ENCODE measurements at places on chromosomes 7 and 10. TPM values are rescaled to one million over a fixed set of nuclear protein-coding genes. Genes with fewer than 3 reads are reported as not detected.

DNA sequence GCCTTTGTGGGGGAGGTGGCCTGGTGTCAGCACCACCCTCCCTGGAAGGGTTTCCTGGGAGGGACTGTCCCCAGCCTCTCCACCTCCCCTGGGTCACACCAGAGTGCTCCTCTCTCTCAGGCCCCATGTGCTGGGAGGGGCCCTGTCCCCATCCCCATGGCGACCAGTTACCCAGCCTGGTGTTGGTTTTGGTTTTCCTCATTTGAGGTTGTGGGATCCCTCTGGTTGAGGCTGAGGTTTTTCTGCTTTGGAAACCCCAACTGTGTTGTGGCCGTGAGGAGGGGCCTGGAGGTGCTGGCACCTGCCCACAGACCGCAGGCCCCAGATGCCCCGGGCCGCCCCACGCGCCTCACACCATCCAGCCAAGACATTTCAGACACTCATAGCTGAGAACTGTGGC, 106.3 kb downstream of the GRK5 start:
- DNase-seq: peak; percentile 67

GRCh38 chr10:67696029-67696428, at the start of gene CTNNA3:
Gene CTNNA3, minus strand, starts transcription at chr10:67696195.
- no peak for DNase-seq

- DNase-seq: no peak
Observed at GRCh38 chr7:46854958-46855473, 726.9 kb downstream of the TNS3 start.

DNA sequence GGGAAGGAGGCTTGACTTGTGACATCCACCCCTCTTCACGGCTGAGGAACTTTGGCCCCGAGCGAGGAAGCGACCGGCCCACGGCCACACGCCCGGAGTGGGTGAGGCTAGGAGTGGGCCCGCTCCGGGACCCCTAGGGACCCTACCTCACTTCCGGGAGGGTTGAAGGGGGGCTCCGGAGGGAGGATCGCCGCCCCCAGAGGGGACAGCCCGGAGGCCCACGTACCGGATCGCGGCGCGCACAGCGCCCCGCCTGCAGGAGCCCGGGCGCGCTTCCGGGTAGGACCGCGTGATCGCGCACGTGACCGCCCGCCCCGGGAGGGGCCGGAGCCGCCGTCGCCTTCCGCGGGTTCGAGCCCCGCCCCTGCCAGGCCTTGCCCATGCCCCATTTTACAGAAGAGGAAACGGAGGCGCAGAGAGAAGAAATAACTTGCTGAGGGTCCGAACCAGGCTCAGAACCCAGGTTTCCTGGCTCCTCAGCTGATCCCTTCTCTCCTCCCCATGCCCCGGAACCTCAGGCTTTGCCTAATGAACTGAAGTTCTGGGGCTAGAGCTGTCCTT, at the start of gene HPS1:
Gene HPS1 (minus strand): TSS at position 275 of the 561 bp plus-strand sequence. CDS start 3,695 bp downstream, outside the sequence.
- peak; percentile 78 for DNase-seq

DNA sequence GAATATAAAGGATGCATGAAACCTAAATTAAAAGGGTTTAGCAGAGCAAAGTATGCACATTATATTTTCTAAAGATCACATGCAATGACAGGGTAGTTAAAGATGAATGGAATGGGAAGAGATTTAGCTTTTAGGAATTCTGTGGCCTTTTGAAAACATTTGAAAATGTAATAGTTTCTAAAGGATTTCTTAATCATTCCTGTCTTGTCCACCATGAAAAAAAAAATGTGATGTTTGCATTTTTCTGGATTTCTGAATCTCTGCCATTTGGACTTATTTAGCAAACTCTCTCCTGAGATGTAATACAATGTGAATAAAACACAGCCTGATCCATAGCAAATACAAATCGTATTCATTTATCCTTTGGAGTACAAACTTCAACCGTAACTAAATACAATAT, 126.6 kb upstream of the RAB11FIP2 start:
- no peak for DNase-seq

DNA sequence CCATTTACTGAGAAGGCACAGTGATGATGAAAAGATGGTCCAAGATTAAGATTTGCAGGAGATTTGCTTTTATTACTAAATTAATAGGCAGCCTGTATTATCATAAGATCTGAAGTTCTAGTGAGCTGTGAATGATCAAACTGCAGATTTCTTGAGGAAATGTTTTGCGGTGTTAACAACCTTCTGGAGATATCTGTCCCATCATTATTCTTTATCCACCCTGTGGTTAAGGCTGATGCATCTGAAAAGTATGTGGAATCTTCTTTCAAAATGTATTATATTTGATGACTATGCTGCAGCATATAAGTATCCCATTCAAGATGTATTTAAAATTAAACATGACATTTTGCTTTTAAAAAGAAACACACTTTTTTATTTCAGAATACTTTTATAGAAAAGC, 150.3 kb downstream of the POLR1F start:
- no peak for DNase-seq

DNA sequence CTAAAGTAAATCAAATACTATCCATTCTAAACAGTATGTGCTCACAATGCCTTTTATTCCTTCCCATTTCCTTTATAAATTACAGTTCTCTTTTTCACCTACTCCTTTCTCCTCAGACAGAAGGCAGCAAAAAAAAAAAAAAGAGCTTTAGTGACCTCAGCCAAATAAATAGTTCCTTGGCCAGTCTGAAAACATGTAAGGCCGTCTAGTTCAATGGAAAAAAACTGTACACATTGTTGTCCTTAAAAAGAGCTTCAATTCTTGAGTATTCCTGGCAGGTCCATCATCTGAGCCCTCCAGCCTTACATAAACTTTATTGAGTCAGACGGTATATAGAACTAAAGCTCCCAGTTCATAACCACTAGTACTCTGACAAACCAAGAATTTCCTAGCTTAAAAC, 185.4 kb downstream of the CACNA2D1 start:
- no peak for DNase-seq

DNA sequence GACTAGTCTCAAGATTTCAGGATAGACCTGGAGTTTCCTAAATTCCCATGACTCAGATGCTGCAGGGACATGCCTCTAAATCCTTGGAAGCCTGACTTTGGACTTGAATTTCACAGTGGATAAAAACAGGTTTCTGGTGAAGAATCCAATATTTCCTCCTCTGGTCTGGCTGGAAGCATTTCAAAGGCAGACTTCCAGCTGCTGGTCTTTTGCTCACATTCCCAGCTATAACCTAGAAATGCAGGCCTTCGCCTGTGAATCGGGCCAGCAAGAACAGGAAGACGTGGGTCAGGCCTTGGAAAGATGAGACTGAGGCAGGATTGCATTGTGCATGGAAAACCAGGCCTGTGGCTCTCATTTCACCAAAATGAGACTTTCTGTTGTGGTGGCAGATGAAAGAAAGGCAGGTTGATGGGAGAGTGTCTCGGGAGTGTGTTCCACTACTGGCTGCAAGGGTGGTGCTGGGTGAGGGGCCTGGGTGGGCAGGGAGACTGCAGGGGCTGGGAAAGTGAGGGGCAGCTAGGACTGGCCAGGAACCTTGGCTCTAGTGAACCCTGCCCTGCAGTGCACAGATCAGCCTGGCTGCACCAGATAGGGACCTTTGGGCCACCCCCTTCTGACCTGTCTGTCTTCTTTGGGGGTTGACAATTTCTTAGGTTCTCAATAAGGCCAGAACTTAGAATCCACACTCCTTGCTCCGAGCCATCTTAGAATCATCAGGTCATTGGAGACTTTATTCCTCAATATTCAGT, 488.8 kb upstream of the MKI67 start:
- no peak for DNase-seq

- no peak for DNase-seq
Observed at GRCh38 chr10:115956225-115957011, 316.6 kb downstream of the GFRA1 start.

DNA sequence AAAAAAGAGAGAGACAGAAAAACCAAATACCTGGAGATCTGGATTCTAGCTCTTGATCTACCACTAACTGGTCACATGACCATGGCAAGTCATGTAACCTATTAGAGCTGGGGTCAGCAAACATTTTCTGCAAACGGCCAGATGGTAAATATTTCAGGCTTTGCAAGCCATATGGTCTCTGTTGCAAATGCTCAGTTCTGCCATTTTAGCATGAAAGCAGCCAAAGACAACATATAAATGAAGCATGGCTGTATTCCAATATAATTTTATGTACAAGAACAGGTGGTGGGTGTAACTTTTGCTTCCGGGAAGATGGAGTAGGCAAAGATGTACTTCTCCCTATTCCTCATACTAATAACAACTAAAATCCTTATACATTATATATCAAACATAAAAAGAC, 6.7 kb downstream of the FRA10AC1 start:
- DNase-seq: no peak

DNA sequence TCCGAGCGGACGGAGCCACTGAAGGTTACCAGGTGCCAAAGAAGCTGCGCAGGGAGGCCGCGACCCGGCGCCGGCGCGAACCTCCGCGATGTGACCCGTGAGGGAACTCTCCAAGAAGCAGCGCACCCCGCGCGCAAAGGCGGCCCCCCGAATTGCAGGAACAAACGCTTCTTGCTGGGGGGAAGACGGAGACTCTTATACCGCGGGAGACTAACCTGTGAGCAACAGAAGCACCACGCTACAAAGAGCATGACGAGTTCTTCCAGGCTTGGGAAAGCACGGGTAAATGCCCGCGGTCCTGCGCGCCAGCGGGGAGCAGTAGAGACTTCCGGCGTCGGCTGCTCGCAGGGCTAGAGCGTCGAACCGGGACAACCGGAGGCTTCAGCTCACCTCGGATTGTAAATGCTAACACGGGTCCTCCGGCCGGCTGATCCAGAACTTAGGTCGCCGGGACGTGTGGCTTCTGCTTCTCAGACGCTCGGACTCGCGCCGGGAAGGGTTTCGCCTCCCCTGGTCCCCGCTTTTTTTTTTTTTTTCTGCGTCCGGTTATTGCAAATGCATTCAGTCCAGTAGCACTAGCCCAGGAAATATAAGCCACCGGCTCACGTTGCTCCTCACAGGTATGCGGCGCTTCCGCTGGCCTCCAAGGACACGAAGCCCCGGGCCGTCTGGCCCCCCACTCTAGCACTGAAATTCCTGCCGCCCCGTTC, at the start of gene COA1:
Gene COA1 (minus strand): TSS at position 310 of the 710 bp plus-strand sequence. CDS start 80,909 bp downstream, outside the sequence.
- peak; percentile 76 for DNase-seq

GRCh38 chr7:65216469-65216868, 157.2 kb upstream of the ZNF92 start:
- peak; percentile 27 for DNase-seq

- DNase-seq: no peak
Observed at GRCh38 chr10:6399231-6399741, 180.8 kb downstream of the PRKCQ start.

GRCh38 chr7:26587536-26587935, 276.9 kb downstream of the SKAP2 start:
- no peak for DNase-seq

DNA sequence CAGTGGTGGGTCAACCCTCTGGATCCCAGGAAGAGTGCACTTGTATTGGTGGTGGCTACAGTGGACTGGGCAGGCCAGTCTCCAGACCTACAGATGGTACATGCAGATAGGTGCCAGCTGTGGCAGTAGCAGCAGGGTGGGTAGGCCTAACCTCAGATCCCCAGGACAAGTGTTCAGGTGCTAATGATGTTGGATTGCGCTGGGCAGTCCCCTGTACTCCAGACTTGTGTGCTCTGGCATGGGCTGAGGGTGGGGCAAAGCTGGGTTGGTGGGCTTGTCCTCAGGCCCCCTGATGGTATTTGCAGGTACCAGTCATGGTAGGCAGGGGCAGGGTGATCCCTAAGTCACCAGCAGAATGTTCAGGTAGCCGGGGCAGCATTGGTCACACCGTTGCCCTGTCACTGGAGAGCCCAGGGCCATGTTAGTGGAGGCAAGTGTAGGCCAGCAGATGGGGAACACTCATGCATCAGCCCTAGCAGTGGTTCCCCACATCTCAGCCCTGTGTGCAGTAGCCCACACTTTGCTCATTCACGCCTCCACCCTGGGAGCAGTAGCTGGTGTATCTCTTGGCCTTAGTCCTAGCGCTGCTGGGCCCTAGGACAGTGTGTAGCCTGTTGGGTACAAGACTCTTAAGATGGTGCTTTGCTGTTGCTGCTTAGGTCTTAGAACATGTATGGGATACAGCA, 171.3 kb downstream of the MLLT10 start:
- DNase-seq: no peak

GRCh38 chr10:105071980-105072379, 430.9 kb downstream of the SORCS3 start:
- no peak for DNase-seq

- no peak for DNase-seq
Observed at GRCh38 chr10:132827861-132828539, 42.1 kb upstream of the NKX6-2 start.

DNA sequence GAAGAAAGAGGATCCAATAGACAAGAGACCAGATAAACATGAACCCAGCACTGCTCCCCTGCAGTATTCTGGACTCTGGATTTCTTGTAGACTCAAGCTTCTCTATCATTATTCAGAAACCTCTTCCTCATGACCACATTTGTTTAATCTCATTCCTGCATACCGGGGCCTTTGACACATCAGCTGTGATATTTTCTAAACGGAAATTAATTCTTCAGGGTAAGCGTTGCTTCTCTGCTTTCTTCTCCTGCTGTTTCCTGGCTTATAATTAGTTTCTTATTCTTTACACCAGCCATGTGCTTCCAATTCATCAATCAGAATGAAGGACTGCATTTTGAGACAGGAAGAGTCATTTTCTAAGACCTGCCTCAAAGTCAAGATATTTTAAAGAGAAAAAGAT, 54.2 kb upstream of the TARP start:
- no peak for DNase-seq

- DNase-seq: no peak
Observed at GRCh38 chr7:97982647-97983046, 7.3 kb downstream of the OCM2 start.

DNA sequence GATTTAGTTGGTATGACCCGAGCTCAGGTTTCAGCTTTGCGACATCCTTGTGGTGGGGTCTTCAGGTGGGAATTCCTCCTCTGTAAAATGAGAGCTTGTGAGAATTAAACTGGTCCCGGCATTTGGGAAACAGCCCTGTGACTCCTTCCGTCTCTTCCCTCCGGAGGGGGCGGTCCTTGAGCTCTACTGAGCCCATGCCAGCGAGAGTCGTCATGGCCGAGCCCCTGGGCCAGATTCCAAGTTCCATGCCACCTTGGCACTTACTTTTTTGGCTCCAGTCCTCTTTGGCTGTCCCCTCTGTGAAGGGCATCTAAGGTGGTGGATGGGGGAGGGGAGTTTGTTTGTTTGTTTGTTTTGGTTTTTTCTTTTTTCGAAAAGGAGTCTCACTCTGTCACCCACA, 47.6 kb downstream of the GTF2IRD1 start:
- DNase-seq: no peak

- DNase-seq: no peak
Observed at GRCh38 chr7:34011017-34011695, 105.8 kb downstream of the BMPER start.

R3HCC1L gene
- 20.0 TPM for total RNA-seq

FAM180A gene
- total RNA-seq: not detected

TAS2R41 gene
- not detected for total RNA-seq

CFTR gene
- total RNA-seq: not detected

NUDCD3 gene
- total RNA-seq: 77.9 TPM

VSTM2A gene
- total RNA-seq: not detected

MNX1 gene
- total RNA-seq: not detected

ATG9B gene
- total RNA-seq: 4.7 TPM

EGR2 gene
- 268 TPM for total RNA-seq

TAS2R5 gene
- 0.67 TPM for total RNA-seq

CYP2C19 gene
- total RNA-seq: not detected

MYO1G gene
- total RNA-seq: 252 TPM

SKIDA1 gene
- 0.05 TPM for total RNA-seq

MMP21 gene
- not detected for total RNA-seq

TMEM196 gene
- total RNA-seq: not detected
